Neural crest cell (in vitro differentiated cells): ENCODE measurements at places on chromosomes 11 and 22.
A peak's percentile ranks its signal among the peaks of the same experiment; 100 is the strongest.

DNA sequence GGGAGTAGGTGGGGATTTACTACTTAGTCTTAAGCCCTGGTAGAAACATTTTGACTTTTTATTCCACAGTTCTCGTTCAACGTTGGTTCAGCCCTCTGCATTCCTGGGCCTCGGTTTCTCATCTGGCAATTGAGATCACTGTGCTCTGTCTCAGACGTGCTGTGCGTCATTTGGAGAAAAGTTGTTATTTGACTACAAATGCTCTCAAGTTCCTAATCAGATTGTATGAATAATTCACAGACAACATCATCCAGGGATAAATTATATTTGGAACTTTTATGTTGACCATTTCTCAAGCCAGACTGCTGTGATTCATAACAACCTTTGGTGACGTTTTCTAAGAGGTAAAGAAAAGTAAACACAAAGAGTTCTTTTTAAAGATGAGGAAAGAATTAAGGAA is 69.2 kb downstream of the BLID start:
- DNase-seq: no peak

DNA sequence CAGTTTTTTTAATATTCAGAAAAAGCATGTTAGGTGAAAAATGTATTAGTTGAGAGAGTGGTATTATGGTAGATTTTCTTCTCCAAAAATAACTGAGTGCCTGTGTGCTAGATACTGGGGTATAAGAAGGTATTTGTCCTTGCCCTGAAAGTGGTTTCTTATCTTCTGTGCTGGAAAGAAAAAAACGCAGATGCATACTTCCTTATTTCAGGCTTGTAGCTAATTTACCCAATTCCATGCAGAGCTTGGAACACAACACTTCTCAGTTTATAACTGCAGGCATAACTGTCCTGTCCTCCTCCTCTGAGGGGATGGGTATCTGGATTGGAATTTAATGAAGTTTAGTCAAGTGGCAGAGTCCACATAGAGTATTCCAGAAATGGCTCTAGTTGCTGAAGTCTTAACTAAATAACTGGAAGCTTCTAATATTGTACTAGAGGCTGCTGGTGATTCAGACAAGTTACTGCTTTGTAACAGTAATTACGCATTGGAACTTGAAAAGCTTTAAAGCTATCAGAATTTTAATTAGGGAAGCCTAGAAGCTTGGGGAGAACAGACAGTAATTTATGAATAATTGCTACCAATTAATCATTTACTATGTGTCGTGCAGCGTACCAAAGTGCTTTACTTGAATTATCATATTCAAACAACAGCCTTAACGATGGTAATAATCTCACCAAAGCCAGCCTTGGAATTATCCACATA is 12.7 kb upstream of the C11orf91 start:
- DNase-seq: no peak

GRCh38 chr11:119936426-119936825 is 201.5 kb downstream of the TRIM29 start:
- no peak for DNase-seq

DNA sequence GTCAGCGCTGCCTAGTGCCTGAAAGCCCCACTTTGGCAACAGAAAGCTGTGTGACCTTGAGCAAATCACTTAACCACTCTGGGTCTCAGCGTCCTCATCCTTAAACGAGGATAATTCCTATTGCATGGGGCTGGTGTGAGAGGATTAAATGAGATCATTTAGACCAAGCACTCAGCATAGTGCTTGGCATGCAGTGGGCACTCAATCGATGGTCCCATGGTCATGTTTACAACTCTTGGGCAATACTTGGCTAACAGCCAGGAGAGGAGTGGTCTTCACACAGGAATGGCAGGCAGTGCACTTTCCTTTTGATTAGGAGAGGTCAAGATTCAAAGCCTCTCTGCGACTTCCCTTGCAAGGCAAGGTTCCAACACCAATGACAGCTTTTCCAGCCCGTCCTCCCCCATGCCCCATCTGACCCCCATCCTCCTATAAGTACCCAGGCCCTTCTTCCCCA is 14.1 kb downstream of the TNKS1BP1 start:
- DNase-seq: no peak

- peak; percentile 65 for DNase-seq
Measured at GRCh38 chr22:43343262-43343669, at the start of gene SCUBE1. SCUBE1 (minus strand) TSS chr22:43343372; CDS start chr22:43343261, 111 bp downstream.

- no peak for DNase-seq
Measured at GRCh38 chr11:75536786-75537641, 11.3 kb upstream of the GDPD5 start.

GRCh38 chr22:35023692-35024363 is 42.1 kb upstream of the ISX start:
- DNase-seq: peak; percentile 92

DNA sequence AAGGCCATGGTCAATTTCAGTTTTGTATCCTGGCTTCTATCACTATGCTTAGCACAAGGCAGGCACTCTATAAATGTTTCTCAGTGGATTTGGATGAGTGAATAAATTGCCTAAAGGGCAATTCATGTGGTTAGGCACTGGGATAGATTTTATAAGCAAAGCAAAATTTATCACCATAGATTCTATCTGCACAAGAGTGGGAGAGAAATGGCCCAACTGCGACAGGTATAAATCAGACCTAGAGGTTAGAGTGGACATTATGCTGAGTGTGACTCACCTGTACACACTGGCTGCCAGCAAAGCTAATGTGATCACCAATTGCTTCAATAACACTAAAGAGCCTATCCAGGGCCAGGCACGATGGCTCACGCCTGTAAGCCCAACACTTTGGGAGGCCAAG is 514.0 kb downstream of the BUD13 start:
- DNase-seq: no peak

DNA sequence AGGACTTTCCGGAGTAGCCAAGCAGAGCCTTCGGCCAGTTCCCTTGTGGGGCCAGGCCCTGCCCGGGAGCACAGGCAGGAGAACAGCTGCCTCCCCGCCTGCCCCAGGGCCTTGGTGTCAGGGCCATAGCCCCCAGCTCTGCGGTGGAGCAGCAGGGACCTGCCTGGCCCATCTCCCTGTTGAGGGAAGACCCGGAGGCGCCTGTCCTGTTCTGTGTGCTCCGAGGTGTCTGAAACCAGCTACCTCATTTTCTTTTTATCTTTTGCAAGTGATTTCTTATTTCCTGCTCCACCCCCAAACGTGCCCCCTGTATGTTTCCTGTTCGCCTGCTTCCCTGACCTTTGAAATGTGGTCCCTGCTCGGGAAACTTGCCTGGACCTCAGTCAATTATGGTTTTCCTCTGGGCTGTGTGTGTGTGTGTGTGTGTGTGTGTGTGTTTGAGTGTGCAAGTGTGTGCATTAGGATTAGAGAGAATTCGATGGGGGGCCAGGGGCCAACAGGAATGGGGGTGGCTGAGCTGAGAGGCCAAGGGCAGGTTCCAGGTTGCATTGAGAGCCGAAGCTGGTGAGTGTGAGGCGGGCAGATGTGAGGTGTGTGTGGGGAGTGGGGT is 19.1 kb downstream of the LRP5 start:
- no peak for DNase-seq

DNA sequence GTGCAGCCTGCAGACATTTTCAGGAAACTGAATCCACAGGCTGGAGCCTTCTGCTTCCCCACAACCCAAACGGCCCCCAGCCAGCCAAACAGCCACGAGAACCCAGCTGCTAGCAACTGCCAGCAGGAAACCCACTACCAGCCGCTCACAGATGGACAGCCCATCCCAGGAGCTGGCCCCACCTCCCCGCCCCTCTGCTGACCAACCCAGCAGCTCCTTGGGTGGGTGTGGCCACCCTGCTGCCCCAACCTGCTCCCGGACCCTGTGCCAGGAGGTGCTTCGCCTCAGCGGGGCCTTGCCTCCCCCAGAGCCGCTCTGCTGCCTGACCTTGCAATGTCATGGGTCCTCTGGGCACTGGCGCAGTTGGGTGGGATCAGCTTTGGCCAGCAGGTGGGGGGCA is 8.2 kb upstream of the CCDC188 start:
- no peak for DNase-seq

DNA sequence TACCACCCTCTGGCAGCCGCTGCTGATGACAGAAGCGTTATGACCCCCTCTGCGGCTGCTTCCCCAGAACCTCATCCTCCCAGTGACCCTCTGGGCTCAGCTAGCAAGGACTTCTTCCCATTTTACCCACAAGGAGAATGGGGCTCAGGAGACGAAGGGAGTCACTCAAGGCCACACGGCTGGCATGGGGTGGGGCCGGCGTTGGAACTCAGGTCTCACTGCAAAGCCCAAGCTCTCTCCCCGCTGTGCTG is 16.8 kb upstream of the SUN2 start:
- no peak for DNase-seq

- DNase-seq: no peak
Measured at GRCh38 chr11:110379261-110379660, 50.5 kb upstream of the FDX1 start.

DNA sequence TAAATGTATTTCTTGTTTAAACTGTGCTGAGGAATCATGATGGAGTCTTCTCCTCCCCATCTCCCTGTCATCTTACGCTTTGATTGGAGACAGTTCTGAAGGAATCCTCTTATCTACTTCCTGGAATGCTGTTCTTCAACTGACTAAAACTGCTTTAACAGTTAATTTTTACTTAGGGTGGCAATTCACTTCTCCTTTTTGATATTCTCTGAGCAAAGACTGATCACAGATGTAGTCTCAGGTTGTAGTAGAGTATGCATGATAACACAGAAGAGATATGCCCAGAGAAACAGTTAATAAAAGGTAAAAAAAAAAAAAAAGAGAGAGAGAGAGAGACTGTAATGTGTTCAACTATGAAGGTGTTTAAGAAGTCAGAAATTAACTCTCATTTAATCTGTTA is 1.4 kb upstream of the CASP5 start:
- DNase-seq: no peak

DNA sequence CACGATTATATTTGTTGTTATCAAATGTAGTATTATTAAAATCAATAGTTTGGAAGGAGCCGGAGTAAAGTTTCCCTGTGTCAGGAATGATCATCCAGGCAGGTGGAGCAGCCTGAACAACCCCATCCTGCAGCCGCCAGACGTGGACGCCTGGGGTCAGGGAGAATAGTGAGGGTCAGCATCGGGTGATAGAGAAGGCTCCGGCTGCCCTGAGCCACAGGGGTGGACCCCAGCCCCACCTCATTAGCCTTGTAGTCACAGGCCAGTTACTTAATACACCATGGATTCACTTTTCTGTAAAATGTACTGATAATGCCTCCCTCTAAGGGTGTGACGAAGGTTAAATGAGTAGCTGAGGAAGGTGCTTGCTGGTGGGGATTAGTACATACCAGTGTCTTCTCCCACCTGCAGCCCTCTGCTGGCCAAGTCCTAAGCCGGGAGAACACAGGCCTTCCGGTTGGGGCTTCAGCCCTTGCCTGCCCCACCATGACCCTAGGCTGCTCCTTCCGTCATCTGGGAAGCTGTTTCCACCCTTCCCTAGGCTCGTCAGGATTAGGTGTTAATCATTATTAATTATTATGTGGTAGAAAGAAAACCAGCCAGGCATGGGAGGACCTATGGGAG is 14.9 kb downstream of the TMEM121B start:
- no peak for DNase-seq

DNA sequence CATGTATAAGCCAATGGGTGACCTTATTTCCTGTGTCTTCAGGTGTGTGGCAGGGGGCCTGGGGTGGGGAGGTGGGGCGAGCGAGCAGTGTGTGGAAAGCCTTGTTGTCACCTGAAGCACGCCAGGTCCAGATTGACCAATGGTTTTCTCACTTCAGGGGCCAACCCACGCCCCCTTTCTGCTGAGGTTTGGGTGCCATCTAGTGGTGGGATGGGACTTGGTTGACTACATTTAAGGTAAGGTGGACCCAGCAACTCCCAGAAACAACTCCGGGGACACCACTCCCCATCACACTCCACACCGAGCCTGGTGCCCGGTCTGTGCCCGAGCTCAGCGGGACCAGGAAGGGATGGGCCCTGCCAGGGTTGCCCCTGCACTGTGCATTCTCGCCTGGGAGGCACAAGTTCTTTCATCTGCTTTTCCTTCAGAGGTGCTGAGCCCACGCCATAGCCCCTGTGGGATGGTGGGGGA is 40.0 kb downstream of the TPCN2 start:
- peak; percentile 78 for DNase-seq

GRCh38 chr22:33051960-33052839 is 6.0 kb downstream of the SYN3 start:
- DNase-seq: no peak

- no peak for DNase-seq
Measured at GRCh38 chr22:33894515-33894914, 25.8 kb downstream of the LARGE1 start.

- DNase-seq: no peak
Measured at GRCh38 chr11:112810951-112811350, 150.3 kb upstream of the NCAM1 start.

DNA sequence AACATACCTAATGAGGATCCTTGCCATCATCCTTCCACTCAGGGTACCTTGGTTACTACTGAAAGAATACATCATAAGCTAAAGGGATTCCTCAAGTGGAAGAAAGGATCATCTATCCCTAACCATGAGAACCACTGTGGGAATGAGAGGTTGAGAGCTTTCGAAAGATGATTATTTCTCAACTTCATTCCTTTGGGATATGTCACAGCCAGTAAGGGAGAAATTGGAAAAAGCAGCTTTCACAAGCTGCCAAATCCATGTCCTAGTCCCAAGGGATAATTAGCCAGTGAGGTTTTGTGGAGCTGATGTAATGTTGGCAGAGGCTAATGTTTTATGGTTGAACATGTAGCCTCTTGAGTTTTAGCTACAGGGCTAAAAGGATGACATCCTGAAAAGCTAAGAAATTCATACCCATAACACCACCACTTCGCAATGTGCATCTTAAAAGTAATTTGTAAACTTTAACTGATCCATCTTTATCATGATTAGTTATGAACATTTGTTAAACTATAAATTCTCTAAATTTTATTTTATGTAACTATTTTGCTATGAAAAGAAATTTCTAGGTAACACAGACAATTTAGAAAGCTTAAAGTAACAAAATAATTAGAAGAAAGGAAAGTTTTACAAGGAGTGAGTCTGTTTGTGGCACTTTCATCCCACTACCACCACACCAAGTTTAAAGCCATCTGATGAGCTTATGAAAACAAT is 123.9 kb downstream of the MRTFA start:
- DNase-seq: no peak

GRCh38 chr11:62974848-62975522 is 9.8 kb downstream of the SLC22A6 start:
- DNase-seq: no peak

GRCh38 chr11:59053387-59053786 is 32.7 kb upstream of the GLYATL1B start:
- DNase-seq: peak; percentile 74

DNA sequence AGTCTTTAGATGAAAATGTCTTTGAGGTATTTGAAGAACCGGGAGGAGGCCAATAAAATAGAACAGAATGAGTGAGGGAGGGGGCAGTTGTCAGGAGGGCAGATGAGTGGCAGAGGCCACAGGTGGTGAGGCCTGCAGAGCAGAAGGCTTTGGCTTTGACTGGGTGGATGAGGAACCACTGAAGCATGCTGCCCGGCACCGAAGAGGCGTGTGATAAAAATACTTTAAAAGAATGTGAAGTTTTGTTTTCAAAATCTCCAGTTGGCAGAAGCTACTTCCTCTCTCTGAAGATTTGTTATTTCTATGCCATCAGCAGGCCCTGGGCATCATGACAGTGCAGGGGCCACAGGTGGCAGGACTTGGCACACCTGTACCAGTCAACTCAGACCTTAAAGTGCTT is 6.3 kb downstream of the MS4A12 start:
- no peak for DNase-seq

- DNase-seq: no peak
Measured at GRCh38 chr11:534396-535209, 773 bp downstream of the HRAS start.
